ENCODE measurements at places on chromosomes 5 and 9. TPM values are rescaled to one million over a fixed set of nuclear protein-coding genes. Genes with fewer than 3 reads are reported as not detected.
A peak's percentile ranks its signal among the peaks of the same experiment; 100 is the strongest.

PARP8 gene
- 8.6 TPM for polyA plus RNA-seq

ERP44 gene
- polyA plus RNA-seq: 9.4 TPM

SPINK7 gene
- polyA plus RNA-seq: not detected

PAPPA gene
- 45.1 TPM for polyA plus RNA-seq

DOK3 gene
- 2.2 TPM for polyA plus RNA-seq

GRCh38 chr5:15807248-15807647, 307.3 kb downstream of the FBXL7 start:
- DNase-seq: no peak

DNA sequence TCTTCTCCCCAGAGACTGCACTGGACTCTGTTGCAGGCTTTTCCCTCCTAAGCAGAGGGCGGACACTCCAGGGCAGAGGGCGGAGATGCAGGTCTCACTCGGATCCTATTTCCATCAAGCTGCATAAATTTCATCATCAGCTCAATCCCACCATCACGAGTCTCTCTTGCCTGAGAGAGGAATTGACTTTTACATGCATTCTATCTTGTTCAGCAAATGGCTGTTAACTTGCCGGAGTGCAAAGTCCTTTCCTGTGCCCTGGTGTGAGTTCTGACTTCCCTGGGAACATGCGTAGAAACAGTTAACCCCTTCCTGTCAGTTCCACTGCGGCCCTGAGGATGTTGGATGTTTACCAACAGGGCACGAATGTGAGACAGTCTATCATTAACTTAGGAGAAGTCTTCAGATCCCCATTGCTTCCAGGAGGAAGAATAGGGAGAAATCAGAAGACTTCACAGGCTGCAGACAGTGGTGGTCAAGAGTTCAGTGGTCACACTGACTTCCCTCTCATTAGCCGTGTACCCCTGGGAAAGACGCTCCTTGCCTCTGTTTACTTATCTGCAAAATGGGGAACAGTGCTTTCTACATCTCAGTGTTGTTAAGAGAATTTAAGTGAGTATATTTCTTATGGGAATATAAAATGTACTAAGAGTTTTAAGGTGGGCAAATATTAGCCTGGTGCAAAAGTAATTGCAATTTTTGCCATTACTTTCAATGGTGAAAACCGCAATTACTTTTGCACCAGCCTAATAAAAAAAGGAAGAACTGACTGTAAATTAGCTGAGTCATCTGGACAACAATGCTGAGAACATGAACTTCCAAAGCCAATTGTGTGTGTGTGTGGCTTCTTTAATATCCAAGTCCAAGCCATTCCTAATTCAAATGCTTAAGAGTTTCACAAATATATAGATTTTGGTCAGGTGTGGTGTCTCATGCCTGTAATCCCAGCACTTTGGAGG, 248.0 kb downstream of the DRD1 start:
- DNase-seq: no peak

GRCh38 chr5:114243281-114243971, 118.4 kb upstream of the KCNN2 start:
- no peak for DNase-seq

GRCh38 chr5:122156724-122157325, 27.5 kb downstream of the ZNF474 start:
- DNase-seq: peak; percentile 55

GRCh38 chr9:99235069-99235468, 13.0 kb downstream of the SEC61B start:
- no peak for DNase-seq

DNA sequence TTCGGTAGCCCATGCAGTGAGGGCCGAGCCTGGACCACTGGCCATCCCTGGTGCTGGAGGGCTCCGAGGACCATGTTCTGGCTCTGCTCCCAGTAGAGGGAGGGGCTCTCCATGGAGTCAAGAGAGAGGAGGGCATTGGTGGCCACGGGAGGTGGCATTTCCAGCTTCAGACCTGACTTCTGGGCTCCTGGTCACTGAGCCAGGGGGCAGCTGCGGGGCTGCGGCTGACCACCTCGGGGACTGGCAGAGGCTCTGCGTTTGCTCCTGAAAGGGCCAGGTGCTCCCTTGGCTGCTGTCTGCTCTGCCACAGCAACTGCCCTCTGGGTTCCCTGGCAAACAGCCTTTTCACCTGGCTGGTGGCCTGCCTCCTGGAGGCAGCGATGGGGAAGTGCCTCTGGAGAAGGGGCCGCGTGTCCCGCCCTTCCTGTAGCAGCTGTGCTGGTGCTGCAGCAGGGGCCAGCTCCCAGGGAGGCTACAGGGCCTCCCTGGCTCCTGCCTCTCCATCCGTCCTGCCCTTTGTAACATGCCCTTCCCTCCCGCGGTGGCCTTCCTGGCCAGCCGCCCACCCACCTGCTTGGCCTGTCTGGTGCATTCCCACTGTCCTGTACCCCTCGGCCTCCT, 144.6 kb downstream of the CACNA1B start:
- peak; percentile 22 for DNase-seq
